ENCODE measurements at places on chromosomes 2 and 18.

DNA sequence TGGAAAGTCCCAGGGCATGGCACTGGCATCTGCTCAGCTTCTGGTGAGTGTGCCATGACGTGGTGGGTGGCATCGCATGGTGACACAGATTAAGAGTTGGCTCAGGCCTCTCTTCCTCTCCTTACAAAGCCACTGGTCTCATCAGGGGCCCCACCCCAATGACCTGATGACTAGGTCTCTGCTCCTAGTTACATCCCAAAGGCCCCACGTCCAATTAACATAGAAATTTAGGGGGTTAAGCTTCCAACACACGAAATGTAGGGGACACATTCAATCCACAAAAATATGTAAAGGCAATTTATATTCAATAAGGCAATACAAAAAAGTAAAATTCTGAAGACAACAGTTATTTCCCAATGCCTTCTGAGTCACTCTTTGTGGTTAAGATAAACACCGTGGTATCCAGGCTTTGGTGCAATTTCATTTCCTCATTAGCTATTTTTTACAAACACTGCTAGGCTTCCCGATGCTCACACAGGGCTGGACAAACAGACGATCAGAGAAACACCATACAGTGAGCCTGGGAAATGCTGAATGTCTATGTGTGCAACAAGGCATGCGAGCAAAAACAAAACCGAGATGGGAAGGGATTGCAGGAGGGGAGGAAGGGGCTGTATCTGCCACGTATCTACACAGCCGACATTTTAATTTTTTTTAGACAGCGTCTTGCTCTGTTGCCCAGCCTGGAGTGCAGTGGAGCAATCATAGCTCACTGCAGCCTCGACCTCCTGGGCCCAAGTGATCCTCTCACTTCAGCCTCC, 67.2 kb downstream of the MBP start:
- no peak for DNase-seq

- no peak for DNase-seq
These were observed 17.3 kb downstream of the NEDD4L start for GRCh38 chr18:58061349-58061748.

DNA sequence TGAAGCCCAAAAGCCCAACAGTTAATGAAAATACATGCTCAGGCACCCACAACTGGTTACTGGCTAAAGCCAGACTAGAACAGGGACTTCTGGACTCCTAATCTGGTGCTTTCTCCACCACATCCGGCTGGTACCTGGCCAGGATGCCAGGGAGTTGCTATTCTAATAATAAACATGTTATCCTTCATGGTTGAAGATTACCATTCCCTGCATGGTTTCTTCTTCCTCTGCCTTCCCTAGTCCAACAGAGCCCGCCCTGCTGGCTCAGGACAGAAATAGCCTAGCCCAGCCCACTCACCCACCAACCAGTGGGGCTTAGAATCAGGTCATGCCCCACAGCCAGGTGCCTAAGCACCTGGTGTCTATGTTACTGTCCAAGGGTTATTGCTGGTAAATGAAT, 184.2 kb downstream of the TMEM247 start:
- no peak for DNase-seq

DNA sequence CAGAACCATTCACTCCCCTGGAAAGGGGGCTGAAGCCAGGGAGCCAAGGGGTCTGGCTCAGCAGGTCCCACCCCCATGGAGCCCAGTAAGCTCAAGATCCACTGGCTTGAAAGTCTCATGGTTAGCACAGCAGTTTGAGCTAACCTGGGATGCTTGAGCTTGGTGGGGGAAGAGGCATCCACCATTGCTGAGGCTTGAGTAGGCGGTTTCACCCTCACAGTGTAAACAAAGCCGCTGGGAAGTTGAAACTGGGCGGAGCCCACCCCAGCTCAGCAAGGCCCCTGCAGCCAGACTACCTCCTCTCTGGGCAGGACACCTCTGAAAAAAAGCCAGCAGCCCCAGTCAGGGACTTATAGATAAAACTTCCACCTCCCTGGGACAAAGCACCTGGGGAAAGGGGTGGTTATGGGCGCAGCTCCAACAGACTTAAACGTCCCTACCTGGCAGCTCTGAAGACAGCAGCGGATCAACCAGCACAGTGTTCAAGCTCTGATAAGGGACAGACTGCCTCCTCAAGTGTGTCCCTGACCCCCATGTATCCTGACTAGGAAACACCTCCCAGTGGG, 14.7 kb upstream of the TTC32 start:
- no peak for DNase-seq

DNA sequence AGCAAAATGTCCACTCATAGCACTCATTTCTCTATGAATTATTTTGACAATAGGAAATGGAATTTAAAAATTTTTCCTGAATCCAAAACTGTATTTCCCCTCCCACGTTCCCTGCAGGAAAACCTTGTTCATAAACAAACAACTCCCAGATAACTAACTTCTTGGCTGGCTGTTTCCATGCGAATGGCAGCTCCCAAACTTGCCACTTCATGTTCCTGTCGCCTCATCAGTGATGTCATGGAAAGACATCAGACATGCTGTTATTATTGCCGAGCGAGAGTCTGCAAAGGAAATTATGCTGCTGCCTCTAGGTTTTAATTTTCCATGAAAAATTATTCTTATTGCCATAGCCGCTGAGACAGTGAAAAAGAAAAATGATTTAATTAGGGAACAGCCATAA, 117.0 kb upstream of the RIOK3 start:
- no peak for DNase-seq

DNA sequence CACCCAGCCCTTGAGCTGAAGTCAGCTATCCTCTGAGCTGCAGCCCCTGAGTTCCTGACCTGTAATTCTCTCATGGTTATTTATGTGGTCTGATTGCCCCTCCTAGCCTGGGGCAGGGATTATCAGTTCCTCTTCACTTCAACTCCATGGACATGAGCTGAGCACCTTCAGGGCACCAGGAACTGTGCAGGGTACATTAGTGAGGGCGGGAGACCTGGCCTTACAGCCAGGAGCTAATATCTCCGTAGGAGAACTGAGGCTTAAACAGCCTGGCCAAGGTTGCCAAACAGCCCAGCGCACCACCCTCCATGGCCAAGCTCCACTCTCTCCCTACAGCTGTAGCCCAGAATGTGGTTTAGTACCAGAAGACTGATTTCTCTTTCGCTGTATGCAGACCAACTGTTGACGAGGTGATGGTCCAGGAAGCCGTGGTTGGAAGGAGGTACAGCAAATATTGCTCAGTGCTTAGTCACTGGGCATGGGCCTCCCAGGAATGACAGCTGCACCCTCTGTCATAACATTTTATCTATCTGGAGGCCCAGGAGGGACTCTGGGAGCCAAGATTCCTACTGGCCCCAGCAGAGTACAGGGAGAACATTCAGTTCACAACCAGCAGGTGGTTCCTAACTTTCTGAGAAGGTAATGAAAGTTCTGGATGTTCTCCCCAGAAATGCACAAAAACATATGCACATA, 228.7 kb upstream of the SIX2 start:
- DNase-seq: no peak

DNA sequence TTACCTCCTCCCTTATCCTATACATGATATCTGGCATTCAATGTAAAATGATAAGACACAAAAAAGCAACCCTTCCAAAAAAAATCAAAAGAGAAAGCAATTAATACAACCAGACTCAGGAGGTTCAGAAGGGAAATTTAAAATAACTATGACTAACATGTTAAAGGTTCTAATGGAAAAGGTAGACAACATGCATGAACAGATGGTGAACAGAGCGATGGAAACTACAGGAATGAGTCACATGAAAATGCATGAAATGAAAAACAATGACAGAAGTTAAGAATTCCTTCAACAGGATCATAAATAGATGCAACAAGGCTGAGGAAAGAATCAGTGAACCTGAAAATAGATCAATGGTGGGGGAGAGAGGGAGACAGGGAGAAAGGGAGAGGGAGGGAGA, 26.1 kb upstream of the ERCC3 start:
- DNase-seq: no peak

DNA sequence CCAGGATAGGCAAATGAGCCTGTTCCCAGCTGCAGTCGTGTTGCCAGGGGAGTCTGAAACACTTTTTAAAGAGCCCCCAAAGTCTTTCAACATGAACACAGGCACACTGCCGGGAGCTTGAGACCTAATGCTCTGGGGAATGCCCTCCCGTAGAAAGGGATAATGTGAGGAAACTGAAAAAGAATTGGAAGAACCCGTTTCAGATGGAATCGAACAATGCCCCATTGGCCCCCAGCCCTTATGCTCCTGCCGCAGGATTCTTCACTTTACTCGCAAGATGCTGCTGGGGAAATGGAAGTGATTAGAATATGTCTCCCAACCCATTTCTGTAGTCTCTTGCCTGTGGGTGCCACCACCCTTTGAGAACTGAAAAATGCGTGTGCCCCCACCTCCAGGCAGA, 136.3 kb upstream of the GATA6 start:
- no peak for DNase-seq

DNA sequence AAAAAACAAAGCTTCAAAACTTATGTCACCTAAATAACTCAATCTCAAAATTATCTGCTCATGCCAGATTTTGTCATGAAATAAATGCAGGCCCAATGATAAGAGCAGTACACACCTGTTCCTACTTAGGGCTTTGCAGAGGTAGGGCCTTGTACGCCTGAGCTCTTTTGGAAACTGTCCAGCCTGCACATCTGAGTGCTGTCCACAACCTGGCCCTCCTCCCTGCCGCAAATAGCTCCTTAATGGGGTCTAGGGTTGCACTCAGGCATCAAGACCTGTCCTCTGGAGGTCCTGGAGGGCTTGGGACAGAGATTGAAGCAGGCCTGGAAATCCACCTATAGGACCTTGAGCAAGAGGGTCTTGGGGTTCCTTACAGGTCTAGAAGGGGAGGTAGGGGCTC, 115.4 kb upstream of the CCDC195 start:
- no peak for DNase-seq

DNA sequence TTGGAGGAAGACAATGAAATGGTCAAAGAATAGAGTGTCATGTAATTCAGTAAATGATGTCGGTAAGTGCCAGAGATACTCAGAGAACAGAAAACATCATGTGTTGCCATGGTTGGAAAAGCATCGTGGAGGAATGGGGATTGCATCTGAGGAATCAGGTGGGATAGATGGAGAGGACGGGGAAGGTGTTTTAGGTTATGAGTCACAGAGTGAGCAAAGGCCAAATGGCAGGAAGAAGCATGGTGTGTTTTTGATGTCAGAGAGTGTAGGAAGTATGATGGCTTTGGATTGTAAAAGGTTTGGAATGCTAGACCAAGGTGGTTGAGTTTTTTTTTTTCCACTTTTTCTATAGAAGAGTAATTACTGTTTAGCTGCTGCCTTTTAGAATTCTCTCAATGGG, 27.5 kb upstream of the CD28 start:
- no peak for DNase-seq

- no peak for DNase-seq
These were observed 7.3 kb downstream of the KIF1A start for GRCh38 chr2:240812721-240813120.

GRCh38 chr18:66872277-66872676, 268.4 kb upstream of the CDH19 start:
- no peak for DNase-seq

GRCh38 chr2:120271711-120272379, 19.2 kb downstream of the RALB start:
- no peak for DNase-seq

- no peak for DNase-seq
These were observed 143.5 kb downstream of the PKP4 start for GRCh38 chr2:158600155-158600802.

- DNase-seq: no peak
These were observed 104.2 kb downstream of the CRIM1 start for GRCh38 chr2:36459725-36460137.

- DNase-seq: no peak
These were observed 82.9 kb downstream of the CHRNA1 start for GRCh38 chr2:174681099-174682006.

DNA sequence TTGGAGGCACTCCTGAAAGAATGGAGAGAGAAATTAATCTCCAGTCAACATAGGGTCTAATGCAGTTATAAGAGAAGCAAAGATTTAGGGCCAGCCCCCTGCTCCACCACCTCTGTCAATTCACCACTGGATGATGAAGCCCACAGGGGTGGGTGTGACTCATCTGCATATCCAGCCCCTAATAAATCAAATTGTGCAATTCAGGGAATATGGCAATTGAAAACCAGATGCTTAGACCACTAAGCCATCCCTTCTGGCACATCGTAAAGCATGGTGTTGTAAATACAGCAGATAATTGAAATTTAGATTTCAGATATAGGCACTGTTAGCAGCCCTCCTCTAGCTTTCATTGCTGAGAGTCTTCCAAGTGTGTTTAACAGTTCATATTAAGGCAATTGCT, 541.4 kb downstream of the PARD3B start:
- DNase-seq: no peak

GRCh38 chr2:177037569-177037968, 175.0 kb upstream of the HNRNPA3 start:
- no peak for DNase-seq

GRCh38 chr18:35466334-35466733, 31.4 kb downstream of the INO80C start:
- no peak for DNase-seq

DNA sequence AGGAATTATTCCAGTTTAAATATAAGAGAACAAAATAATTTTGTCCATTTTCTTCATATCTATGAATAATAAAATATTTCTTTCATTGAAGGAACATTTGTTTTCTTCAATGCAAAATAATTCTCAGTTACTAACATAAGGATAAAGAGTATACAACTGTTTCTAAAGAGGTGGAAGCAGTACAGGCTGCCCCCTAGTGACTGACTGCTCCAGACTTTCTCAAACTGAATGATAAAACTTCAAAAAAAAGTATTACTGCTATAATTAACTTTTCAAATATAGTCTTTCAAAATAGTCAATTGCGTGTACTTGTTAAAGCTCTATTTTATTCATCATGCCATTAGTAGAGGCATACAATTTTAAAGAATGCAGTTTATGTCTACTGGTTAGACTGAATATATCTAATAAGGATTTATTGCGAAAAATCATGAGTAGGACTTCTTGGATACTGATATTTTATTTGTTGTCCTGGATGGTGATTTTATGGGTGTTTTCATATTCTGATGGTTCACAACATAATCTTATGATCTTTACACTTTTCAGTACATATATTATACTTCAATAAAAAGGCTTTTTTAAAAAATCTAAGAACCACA, 100.1 kb downstream of the WDPCP start:
- no peak for DNase-seq

GRCh38 chr2:205996161-205996560, 89.8 kb downstream of the INO80D start:
- DNase-seq: no peak

DNA sequence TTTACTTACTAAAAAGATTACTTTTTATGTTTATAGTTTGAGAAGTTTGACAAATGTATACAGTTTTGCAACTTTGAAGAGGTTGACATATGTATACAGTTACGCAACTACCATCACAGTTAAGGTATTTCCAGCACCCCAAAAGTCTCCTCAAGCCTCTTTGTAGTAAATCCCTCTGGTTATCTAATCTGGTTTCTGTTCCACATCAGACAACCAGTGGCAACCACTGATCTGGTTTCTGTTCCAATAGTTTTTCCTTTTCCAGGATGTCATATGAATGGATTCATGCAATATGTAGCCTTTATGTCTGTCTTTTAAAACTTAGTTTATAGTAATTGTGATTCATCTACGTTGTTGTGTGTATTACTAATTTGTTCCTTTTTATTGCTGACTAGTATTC, 23.5 kb downstream of the IFIH1 start:
- DNase-seq: no peak

All from stimulated activated CD8-positive, alpha-beta memory T cell treated with anti-CD3 and anti-CD28 coated beads, Interleukin-15, amount 100 ng/mL, for 4 hours (primary cell).